Omental fat pad (tissue), 4 donors: ENCODE measurements at places on chromosomes 4 and X. TPM values are rescaled to one million over a fixed set of nuclear protein-coding genes. Genes with fewer than 3 reads are reported as not detected.

- DNase-seq = no peak
Observed at GRCh38 chrX:27057883-27058282, 405.3 kb downstream of the PPP4R3C start.

GRCh38 chrX:13506574-13506973, 62.8 kb upstream of the EGFL6 start:
- no peak for DNase-seq

DNA sequence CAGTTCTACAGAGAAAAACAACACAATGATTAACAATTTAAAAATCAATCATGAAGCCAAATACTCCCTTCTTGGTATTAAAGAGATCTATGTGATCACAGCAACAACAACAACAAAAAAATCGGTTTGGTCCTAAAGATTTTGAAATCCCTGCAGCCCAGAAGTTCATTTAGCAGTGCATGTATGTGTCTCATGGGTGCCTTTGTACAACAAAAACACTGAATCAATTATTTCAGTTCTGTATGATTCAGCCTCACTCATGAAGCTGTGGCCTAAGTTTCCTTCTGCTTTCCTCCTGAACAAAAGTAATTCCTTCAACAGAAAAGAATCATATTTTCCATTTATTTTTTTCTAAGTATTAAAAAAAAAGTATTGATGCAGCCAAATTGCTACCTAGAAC, 393.4 kb upstream of the NDST3 start:
- DNase-seq = no peak

The CDS1 gene
- total RNA-seq = 1.7 TPM

DNA sequence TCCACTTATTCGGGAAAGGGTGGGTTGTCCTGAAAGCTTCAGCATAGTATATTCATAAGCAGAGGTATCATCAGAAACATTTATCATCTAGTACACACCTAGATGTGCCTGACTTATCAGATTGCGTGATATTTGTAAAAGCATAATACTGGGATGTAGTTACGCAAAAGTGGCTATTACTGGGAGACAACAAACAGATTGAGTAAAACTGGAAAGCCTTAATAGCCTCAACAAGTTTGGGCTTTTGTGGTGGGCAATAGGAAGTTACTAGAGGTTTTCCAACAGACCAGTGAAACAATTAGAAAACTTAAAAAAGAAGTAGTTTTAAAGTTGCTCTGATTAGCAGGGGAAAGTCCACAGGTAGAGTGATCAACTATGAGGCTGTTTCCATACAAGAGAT, 39.8 kb downstream of the GPRIN3 start:
- DNase-seq = no peak

DNA sequence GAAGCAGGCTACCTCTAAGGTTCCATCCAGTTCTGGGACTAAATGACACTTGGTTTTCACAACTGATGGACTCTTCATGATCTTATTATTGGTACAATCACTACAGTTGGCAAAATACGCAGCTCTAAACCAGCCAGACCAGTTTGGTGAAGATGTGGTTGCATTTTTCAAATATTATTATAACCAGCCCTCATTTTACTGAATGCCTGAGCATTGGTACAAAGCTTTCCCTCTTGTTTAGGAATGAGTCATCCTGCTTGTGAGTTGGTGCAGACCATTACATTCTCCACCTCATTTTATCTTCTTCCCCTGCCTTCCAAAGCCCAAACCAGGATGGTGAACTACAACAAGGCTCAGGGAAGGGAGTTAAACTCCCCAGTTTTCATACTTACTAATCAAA, 223.1 kb downstream of the KDR start:
- no peak for DNase-seq

GRCh38 chr4:2878346-2878745, 34.7 kb downstream of the ADD1 start:
- no peak for DNase-seq

DNA sequence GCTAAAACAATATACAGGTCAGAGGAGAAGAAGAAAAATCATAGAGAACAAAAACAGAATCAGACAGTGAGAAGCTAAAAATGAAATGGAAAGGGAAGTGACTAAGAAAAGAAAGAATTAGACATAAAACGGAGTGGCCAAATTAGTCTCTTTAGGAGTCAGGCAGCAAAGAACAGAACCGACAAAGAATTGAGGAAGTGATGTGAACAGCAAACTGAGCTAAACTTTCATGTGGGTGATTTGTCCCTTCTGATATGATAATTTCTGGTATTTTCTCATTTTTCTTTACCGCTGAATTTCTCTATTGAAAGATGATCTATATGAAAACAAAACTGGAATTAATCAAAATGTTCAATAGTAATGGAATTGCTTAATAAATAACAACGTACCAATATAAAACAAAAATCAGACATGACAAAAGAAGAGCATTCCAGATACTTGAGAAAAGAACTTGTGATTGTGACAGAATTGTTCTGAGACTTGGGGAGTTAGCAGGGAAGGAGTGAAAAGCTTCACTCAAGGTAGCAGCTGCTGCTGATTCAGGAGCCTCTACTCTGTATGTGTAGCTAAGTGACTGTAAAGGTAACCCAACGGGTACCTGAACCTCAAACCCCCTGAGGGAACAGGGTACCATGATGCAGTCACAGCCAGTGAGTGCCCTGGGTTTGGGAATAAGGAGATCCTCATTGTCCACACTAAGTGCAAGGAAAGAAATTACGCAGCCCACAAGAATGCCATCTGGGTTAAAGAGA, 8.8 kb downstream of the TAPT1 start:
- DNase-seq = no peak

DNA sequence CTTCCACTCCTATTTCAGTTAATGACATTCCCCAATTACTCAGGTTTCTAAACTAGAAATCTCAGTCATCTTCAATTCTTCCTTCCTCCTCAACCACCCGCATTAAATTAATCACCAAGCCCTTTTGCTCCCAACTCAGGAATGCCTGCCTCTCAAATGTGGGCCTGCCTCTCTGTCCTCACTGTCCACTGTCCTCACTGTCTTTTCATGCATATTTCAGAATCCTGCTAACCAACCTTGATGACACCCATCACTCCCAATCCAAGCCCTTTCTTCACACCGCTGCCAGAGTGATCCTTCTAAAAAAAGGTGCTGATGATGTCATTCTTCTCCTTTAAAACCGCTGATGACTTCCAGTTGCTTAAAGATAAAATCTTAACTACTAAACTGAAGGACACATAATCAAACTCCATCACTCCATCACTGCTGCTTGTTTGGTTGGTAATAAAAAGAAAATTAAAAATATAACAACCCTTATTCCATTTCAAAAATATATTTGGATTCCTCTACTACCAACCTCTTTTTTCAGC, 5.1 kb upstream of the APBB2 start:
- no peak for DNase-seq

- no peak for DNase-seq
Observed at GRCh38 chrX:50609796-50610195, 139.2 kb upstream of the DGKK start.
